ENCODE measurements at places on chromosomes 2 and 18. TPM values are rescaled to one million over a fixed set of nuclear protein-coding genes. Genes with fewer than 3 reads are reported as not detected.

DNA sequence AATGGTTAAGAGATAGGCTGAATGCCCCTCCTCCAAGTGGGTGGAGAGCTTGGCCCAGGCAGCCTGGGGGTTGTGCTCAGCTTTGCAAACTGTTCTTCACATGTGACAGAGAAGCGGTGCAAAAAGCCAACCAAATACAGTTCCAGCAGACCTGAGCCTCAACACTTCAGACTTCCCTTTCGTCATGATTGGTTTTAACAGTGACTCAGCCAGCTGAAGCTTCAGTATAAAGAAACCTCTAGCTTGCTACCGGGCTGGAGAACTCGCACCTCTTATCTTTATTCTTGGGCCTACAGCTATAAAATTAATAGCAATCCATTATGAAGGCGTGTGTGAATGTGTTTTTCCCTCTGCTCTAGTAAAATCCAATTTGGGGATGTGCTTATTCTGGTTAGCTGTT is 20.0 kb downstream of the SETBP1 start:
- peak; percentile 59 for DNase-seq

Gene TMEM169
- polyA plus RNA-seq: 0.08 TPM

Gene WIPF1
- polyA plus RNA-seq: 3.4 TPM

DNA sequence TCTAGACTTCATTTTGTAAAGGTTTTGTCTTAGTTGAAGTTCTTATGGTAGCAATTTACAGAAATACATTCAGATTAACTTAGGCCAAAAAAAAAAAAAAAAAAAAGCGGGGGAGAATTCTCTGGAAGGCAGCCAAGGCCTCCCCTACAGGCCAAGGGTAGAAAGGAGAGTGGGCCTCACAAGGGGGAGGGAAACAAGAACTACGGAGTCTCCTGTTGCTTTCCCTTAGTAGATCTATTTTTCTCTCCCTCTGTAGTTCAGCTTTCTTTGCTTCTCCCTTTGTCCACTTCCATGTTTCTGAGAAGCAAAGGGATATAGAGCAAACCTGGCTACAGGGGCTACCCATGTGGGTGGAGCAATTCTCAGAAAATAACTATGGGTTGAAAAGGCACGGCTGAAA is 2.4 kb upstream of the STK11IP start:
- DNase-seq: no peak

- DNase-seq: peak; percentile 78
Measured at GRCh38 chr2:110903548-110903947, 171.2 kb downstream of the ACOXL start.

GRCh38 chr2:212918336-212918735 is 233.1 kb downstream of the IKZF2 start:
- no peak for DNase-seq

GRCh38 chr18:48761582-48761981 is 189.2 kb downstream of the SMAD7 start:
- DNase-seq: peak; percentile 14

DNA sequence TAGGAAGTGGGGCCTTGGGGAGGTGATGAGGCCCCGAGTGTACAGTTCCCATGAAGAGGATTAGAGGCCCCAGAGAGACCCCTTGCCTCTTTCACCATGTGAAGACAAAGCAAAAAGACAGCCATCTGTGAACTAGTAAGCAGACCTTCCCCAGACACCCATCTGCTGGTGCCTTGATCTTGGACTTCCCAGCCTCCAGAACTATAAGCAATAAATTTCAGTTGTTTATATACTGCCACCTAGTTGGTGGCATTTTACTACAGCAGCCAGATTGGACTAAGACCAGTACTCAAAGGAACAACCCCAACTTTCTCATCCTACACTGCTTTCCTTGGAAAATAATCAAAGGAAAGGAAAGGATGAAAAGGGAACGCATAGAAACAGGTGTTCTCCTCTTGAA is 27.9 kb upstream of the CREG2 start:
- DNase-seq: no peak

DNA sequence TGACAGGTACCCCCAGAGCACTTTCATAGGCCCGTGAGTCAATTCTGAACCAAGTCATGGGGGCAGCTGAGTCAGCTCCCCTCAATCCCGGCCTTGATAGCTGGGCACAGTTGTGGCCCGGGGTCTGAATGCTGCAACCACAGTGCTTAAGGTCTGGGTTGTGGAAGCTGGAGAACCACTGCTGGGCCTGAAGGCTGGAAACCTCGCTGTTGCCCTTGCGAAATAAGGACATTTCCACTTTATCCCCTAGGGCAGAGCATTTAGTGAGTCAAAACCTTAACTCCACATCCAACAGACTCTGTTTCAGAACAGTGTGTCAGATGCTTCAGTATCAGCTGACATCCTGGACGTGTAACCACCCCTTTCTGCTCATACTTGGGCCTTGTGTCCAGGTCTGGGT is 58.6 kb downstream of the SP110 start:
- DNase-seq: no peak

DNA sequence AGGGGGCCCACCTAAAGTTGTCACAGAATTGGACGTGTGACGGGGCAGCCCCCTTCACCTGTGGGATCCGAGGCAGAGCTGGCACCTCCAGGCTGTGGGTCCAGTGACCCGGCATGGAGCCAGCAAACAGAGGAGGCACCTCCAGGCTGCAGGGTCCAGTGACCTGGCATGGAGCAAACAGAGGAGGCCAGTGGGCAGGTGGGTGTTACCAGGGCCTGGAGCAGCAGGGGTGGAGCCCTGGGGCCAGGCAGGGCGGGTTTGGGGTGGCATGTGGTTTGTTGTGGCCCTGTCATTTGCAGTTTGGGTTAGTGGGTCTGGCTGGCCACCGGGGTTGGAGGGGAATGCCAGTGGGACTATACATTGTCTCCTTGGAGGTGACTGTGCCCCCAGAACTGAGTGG is 68.2 kb downstream of the HPCAL1 start:
- DNase-seq: no peak
